ENCODE measurements at places on chromosomes 1 and 21.

DNA sequence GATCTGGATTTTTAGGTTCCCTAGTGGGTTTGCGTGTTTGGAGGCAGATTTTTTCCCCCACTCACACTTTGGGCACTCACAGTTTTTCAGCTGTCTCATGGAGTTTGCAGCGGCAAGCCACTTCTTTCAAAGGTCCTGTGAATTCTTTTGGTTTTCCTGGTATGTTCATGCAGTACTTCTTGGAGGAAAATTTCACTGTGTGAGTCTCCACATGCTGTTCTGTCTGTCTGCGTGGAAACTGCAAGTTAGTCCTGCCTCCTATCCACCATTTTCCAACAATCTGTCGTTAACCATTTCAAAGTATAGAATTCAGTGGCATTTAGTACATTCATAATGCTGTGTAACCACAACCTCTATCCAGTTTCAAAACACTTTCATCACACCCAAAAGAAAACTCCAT is 793 bp upstream of the FMO1 start:
- no peak for DNase-seq

DNA sequence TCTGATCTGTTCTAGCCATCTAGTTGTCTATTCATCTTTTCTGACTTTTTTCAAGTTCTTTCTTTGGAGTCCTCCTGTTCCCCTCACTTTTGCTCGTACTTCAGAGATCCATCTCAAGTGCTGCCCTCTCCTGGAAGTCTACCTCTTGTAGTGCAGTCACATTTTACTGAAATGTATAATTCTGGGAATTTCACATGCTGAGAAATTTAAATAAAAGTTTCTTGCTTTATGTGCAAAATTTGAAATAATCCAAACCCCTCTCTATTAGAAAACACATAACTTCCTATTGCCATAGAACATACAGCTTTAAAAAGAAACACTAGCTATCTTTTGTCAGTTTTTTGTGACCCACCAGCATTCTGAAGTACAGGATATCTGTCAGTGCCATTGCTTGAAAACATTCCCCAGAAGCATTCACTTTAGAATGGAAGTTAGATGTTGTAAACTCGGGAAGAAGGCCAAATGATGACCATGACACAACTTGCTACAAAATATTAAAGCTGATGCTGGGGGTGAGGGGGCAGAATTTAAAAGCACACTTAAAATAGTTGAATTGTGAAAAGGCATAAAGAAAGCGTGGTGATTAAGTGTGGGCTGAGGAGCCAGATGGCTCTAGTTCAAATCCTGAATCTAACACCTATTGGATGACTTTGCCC is 22.0 kb downstream of the RLF start:
- no peak for DNase-seq

- DNase-seq, result no peak
Observed at GRCh38 chr1:204480515-204480914, 14.1 kb downstream of the PIK3C2B start.

GRCh38 chr1:95197616-95198252 is 36.3 kb upstream of the RWDD3 start:
- no peak for DNase-seq

- no peak for DNase-seq
Observed at GRCh38 chr21:36889401-36889800, 77.1 kb downstream of the HLCS start.

GRCh38 chr1:216843409-216843808 is 120.2 kb upstream of the ESRRG start:
- no peak for DNase-seq

GRCh38 chr1:101265684-101266083 is 28.9 kb downstream of the S1PR1 start:
- DNase-seq, result no peak

- no peak for DNase-seq
Observed at GRCh38 chr1:10519016-10519417, 44.3 kb downstream of the PEX14 start.

- no peak for DNase-seq
Observed at GRCh38 chr1:110872366-110872744, 593 bp upstream of the CD53 start.

GRCh38 chr1:192003295-192004077 is 154.8 kb upstream of the RGS18 start:
- no peak for DNase-seq

- no peak for DNase-seq
Observed at GRCh38 chr1:200442023-200442422, 32.2 kb upstream of the ZNF281 start.

DNA sequence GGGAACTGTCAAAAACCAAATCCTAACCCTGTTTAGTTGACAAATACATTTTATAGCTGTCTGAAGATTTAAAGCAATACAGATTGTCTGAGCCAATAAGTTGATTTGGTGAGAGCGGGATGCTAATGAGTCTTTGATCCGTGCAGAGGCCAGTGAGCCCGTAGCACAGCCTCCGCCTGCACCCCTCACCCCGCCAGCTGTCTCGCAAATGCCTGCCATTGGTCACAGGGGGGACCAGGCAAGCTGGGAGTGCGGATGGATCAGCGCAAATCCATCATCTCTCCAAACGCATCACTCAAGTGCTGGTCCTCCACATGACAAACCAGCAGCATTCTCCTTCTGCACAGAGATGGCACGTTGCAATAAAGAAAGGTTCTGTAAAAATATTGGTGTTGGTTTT is 51.0 kb downstream of the ZBTB18 start:
- no peak for DNase-seq

DNA sequence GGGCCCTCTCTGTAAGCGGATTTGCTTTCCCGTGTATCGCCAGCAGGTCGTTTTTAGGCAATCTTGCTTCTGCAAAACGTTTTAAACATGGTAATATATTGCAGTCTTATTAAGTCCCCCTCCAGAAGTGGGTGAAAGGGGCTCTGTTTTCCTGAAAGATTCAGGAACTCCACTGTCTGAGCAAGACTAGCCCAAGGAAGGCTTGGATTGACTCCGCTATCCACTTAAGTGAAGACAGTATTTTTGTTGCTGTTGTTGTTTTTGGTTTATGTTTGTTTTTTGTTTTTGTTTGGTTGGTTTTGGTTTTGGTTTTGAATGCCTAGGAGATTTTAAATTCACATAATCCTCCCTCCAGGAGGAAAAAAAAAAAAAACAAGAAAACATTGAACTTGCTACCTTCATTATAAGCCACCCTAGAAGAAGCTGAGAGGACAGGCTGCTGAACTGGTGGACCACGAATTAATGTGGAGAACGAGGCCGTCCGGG is 29.1 kb upstream of the NFIA start:
- no peak for DNase-seq

DNA sequence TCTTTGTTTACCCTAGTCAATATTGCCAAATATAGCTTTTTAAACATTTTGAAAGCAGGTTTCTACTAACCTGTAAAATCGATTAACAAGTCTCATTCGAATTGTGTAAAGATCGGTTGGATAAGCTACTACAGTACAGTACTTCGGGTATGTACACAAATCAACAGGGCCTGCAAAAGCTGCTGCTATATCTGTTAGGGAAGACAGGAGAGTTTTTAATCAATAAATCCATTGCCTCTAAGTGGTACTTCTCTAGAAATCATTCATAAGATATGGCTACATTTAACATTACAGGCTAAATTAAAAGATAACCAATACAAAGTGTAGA is 34.8 kb upstream of the PSMG1 start:
- DNase-seq, result no peak

- peak; percentile 93 for DNase-seq
Observed at GRCh38 chr1:205631010-205631767, 622 bp downstream of the ELK4 start.

DNA sequence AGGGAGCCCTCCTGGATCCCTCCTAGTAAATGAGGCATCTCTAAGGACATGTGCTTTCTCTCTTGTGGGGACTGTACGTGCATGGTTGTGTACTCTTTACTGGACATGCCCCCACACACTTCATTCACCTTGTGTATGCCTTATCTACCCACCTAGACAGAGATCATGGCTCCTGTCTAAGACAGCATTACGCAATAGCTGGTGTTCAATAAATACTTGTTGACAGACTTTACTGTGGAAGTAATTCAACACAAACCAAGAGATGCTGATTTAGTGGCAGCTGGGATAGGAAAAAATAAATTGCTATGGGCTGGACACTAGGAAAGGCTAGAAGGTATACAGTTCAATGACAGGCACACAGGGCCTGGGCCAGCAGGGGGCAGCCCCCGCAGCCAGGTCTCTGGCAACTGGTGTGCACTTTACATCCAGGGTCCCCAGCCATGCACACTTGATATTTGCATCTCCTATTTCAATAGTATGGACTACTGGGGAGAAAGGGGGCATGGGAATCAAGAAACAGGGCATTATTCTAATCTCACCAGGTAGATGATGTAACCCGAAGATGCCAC is 24.2 kb downstream of the TRABD2B start:
- no peak for DNase-seq

DNA sequence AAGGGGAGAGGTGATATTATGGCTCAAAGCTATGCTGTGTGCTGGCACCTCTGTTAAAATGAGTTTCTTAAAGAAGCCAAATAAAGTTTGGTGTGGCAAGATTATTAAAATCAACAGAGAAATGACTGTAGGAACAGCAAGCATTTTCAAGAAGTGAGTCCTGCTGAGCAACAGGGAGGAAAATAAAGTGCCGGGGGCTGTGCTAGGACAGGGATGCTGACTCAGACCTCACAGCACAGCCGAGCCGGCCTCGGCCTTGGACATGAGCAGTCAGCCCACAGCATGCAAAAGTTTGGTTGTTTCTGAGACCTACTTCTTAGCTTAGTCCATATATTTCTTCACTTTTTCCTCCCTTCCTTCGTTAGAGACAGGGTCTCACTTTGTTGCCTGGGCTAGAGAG is 19.2 kb downstream of the CNIH3 start:
- DNase-seq, result no peak

GRCh38 chr1:156477526-156478249 is 22.9 kb downstream of the MEF2D start:
- no peak for DNase-seq

- no peak for DNase-seq
Observed at GRCh38 chr1:210815641-210816550, 318.1 kb downstream of the KCNH1 start.

DNA sequence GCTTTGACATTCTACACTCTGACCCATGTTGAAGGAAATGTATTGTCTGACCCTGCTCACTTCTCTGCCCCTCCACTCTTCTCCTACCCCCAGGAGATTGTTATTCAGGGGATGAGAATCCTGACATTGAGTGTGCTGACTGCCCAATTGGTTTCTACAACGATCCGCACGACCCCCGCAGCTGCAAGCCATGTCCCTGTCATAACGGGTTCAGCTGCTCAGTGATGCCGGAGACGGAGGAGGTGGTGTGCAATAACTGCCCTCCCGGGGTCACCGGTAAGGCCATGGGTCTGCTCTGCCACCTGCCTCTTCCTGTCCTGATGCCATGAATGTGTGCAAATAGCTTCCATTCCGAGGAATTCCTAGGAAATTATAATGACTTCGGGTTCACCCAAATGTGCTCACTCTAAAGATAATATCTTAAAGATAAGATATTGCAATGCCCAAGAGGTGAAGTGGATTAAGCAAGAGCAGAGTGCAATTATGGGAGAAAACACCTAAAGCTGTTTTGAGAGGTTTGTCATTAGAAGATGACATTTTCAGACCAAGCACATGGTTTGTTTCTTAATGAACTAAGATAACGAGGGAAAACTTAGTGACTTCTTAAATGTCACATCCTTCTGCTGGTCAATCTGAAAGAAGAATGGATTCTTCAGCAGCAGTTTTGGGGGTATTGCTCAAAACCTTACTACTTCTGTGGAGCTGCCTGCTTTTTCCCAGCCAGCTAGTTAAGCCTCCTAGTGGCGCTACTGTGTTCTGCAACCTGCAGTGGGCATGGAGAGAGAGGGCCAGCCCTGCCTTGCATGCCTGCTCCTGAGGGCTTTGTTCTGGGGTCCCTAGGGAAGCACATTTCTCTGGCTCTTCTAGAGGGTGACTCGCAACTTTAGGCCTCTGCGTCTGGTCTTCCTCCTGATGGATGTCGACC is 41.6 kb downstream of the LAMC2 start:
- peak; percentile 41 for DNase-seq

DNA sequence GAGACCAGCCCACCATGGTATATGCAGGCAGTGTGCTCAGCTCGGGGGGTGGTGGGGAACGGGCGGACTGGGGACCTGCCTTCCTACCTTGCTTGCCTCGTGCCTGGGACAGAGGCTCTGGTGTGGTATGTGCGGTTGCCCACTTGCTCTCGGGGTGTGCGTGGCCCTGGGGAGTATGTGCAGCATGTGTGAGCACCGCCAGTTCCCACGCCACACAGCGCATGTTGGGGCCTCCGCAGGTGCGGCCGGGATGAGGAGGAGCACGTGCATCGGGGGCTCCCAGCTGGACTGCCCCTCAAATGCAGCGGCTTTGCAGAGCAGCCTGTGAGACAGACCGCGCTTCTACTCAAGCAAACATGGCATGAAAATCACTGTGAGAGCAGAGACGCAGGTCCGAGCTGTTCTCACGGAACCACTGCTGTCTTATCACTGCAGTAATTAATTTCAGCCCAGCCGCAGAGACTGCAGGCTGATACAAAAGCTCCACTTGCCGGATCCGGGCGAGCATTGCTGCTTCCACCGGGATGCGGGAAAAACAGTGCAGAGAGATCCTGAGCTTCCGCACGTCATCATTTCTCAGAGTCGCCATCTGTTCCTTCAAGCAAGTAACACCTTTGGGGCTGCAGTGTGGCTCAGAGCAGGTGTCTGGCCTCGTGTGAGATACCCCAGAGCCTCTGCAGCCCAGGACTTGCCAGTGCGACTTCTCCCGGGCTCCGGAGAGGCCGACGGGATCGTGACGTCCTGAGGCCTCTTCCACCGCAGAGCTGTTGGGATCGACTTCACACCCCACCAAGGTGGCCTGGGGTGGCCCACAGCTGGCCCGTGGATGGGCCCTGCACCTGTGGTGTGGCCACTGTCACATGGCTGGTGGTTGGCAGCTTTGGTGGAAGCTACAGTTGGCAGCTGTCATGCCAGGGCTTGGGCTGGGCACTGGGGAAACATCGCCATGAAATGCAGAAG is 92.6 kb upstream of the ACTRT2 start:
- DNase-seq, result no peak

- peak; percentile 98 for DNase-seq
Observed at GRCh38 chr1:35192853-35193664, at the start of gene SFPQ. Gene SFPQ, minus strand, starts transcription at chr1:35193145. Its CDS starts 96 bp downstream, at chr1:35193049.

GRCh38 chr1:102772831-102773230 is 335.5 kb downstream of the COL11A1 start:
- DNase-seq, result no peak

DNA sequence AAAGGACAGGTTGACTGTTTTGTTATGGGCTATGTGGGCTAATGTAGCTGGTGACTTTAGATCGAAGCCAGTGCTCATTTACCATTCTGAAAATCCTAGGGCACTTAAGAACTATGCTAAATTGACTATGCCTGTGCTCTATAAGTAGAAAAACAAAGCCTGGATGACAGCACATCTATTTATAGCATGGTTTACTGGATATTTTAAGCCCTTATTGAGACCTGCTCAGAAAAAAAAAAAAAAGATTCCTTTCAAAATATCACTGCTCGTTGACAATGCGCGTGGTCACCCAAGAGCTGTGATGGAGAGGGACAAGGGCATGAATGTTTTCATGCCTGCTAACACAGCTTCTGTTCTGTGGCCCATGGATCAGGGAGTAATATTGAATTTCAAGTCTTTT is 48.1 kb downstream of the CAMSAP2 start:
- no peak for DNase-seq

GRCh38 chr1:115495625-115496024 is 146.1 kb upstream of the VANGL1 start:
- no peak for DNase-seq
